ENCODE measurements at places on chromosomes 5 and 9.

DNA sequence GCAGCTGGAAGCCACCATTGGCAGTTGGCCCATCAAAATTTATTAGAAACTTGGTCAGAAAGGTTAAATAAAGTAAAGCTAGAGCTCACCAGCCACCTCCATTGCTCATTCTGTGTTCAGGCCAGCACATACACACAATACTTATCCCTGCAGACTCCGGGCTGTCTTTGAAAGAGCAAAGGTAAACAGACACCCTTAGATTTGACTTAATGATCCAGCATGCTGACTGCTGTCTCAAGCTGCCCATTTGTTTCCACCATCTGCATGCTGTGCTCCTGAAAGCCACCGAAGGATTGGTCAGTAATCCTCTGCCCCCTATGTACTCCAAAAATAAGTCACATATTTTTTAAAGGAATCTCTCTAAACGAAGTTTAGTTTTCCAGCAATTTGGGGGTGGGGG lies 1059.8 kb upstream of the DMAC1 start:
- DNase-seq = no peak

DNA sequence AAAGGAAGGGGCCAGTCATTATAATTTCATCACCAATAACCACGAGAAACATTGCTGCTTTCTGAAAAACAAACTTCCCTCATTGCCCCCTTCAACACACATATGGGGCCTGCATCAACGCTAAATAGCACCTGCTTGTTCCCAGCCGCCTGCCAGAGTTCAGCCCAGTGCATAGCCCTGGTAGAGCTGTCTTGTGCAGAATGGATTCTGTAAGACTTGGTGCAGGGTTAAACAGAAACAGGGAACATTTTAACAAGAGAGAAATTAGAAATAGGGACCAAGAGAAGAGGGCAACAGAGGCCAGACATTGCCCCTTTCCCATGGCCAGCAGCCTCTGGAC lies 56.7 kb downstream of the UBE2QL1 start:
- no peak for DNase-seq

- DNase-seq = no peak
Observed at GRCh38 chr9:3205421-3206095, 320.2 kb downstream of the RFX3 start.

DNA sequence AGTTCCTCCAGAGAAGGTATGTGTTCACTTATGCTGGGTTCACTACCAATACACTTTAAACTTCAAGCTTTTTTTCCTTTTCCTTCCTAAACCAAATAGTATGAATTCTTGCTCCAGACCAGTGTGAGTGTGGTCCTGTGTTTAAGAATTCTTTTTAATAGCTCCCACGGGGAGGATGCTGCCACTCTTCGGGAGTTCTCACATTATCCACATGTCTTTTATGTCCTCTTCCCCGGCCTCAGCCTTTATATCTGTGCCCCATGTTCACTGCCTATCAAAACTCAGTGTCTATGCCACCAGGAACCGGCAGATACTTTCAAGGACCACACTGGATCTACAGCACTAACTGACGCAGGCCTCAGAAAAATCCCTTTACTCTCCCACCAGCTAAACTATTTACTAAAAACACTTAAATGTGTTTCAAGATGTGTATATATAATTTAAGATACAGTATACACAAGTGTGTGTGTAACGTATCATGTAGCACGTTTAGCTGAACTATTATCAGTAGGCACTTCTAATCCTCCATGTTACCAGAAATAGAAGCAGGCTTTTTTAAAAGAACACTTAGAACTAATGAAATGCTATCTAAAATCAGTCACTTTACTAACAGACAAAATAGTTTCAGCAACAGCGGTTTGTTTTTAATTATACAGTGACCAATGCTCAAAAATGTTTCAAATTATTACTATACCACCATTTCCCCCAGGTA lies 88.0 kb downstream of the PLPP1 start:
- DNase-seq = no peak

Data from amygdala (tissue), 56 donors.